Uterus (tissue), 4 donors: ENCODE measurements at places on chromosomes 1 and 21. TPM values are rescaled to one million over a fixed set of nuclear protein-coding genes. Genes with fewer than 3 reads are reported as not detected.

Gene GPR37L1
- total RNA-seq = 0.09 TPM

Gene OR6N1
- total RNA-seq = not detected

Gene SELE
- total RNA-seq = 5.6 TPM

Gene CHRNB2
- not detected for total RNA-seq

Gene ZNF695
- 3.5 TPM for total RNA-seq

Gene CD1D
- total RNA-seq = 1.5 TPM

Gene FNBP1L
- total RNA-seq = 14.9 TPM
